Stimulated activated CD4-positive, alpha-beta T cell treated with anti-CD3 and anti-CD28 coated beads, Interleukin-1b, Interleukin-23, amount 100 ng/mL, for 1 hour (primary cell): ENCODE measurements at places on chromosomes 7 and 10.

GRCh38 chr10:13758312-13758711 lies 171.5 kb downstream of the PRPF18 start:
- no peak for DNase-seq

GRCh38 chr10:33661580-33662336 lies 327.3 kb upstream of the NRP1 start:
- no peak for DNase-seq

GRCh38 chr10:32259551-32259950 lies 87.4 kb downstream of the EPC1 start:
- no peak for DNase-seq

GRCh38 chr7:26593896-26594295 lies 270.5 kb downstream of the SKAP2 start:
- DNase-seq = no peak

DNA sequence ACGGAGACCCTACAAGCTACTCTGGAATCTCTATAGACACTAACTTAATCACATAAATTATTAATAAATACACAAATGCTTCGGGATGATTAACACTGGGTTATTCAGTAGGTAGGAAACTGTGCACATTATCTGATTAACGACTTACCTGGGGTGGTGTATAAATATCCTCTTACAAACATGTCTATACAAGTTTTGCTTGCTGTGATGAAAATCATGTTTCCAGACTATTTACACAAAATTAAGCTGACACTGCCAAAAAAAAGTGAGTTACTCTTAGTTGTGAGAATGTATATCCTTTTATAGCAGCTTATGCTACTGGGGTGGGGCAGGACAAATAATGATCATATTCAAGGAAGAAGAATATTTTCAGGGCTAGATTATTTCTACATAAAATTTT lies 314.6 kb downstream of the C7orf25 start:
- no peak for DNase-seq

- DNase-seq = no peak
These were observed 166.3 kb downstream of the ADRA2A start for GRCh38 chr10:111243126-111243525.

DNA sequence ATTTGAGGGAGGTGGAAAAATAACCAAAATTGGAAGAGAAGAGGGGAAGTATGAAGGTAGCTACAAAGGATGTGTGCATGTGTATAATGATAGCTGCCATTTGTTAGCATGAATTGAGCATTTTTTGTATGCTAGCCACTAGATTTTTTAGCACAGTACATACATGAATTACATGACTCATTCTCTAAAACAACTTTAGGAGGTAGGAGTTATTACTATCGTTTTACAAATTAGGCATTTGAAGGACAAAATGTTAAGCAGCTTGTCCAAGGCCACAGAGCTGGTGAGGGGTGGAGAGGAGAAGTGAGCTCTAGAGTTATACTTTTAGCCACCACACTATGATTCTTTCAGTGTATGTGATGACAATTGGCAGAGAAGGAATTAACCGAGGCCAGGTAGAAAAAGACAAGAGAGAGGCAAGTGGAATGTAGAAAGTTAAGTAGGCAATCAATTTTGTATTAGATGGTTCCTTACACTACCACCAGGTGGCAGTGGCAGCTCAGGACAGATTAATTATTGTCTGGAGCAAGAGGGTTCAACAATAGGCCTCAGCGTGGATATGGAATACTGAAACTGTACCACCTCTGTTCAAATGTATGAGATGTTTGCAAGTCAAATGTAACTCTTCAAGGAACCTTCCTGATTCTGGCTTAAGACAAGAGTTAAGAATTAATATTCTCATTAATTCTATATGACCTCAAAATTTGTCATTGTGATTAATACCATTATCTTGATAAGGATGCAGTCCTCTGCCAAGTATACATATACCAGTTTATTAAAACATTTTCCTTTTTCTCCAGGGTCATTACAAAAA lies 128.0 kb downstream of the MBL2 start:
- DNase-seq = no peak
